Right renal cortex interstitium (tissue), 3 donors: ENCODE measurements at places on chromosomes 16 and 17. TPM values are rescaled to one million over a fixed set of nuclear protein-coding genes. Genes with fewer than 3 reads are reported as not detected.

- DNase-seq = peak; percentile 44
Measured at GRCh38 chr17:33262266-33263123, 30.6 kb downstream of the ASIC2 start.

DNA sequence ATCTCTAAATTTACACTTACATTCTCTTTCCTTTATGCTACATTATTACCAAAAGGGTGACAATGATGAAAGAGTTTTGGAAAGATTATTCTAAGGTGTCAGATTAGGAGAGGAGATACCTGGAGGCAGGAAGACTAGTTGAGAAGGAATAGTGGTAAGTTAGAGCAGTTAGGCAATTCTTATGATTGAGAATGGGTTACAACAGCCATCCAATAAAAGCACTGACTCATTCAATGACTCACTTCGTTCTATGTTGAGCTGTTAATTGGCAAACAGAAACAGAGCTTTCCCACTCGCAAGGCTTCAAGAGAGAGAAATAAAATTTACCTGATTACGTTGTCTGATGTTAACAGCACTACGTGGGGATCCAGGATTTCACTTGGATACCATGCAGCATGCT, 5.8 kb downstream of the NUP88 start:
- no peak for DNase-seq

KRT14 gene
- 0.28 TPM for polyA plus RNA-seq

GRCh38 chr17:10089196-10089804, 109.1 kb downstream of the GAS7 start:
- DNase-seq = no peak

- DNase-seq = no peak
Measured at GRCh38 chr16:1630450-1631213, 18.5 kb downstream of the CRAMP1 start.

DNA sequence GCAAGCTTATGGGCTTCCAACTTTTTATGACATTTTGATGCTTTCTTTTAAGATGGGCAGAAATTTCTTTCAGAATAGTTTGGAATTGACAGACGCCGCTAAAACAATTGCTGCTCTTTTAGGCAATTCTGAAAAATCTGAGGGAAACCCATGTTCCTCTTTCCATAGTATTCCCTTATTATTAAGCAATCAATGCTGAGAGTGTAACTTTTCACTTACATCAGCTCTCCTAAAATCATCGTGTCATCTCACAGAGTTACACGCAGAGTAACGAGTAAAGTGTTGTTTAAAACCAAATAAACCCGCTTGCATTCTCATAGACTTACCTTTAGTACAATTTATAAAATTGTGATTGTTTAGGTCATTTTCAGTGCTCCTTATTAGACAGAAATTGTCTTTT, 150.6 kb downstream of the MAF start:
- no peak for DNase-seq

DNA sequence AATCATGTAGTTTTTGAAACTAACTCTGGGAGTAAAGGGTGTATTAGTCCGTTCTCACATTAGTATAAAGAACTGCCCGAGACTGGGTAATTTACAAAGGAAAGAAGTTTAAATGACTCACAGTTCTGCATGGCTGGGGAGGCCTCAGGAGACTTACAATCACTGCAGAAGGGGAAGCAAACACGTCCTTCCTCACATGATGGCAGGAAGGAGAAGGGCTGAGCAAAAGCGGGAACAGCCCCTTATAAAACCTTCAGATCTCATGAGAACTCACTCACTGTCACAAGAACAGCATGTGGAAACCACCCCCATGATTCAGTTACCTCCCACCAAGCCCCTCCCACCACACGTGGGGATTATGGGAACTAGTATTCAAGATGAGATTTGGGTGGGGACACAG, 256.5 kb upstream of the TNRC6C start:
- no peak for DNase-seq

DNA sequence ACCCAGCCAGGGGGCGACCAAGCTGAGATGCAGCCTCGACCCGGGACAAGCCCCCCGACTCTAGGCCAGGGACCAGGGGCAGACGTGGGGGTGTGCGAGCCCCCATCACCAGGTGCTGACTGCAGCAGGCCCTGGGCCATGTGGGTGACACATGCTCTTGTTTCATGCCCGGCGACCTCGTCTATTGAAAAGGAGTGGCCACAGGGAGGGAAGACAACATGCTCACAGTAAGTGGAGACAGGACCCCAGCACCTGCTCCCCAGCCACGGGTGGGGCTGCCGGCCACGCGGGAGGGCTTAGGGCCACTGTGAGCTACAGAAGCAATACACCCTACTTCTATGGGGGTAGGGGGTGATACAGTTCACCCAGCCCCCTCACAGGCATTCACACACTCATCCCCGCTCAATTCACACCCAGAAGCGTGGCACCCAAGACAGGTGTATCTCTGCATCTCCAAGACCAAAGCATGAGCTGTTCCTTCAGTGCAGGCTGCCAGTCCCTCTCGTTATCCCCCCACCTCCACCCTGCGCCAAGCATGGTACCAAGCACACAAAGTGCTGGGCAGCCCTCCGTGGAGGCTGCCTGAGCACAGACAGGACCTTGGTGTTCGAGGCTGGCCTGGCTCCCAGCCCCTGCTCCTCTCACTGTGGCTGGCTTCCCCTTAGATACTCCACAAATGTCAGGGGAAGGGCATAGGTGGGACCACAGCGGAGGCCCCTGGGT, 13.6 kb downstream of the VASN start:
- DNase-seq = no peak

GRCh38 chr17:27984816-27985215, 57.7 kb upstream of the NLK start:
- DNase-seq = no peak

FNDC8 gene
- polyA plus RNA-seq = 0.10 TPM

- DNase-seq = no peak
Measured at GRCh38 chr16:8814095-8814806, 16.6 kb downstream of the PMM2 start.

TERB1 gene
- polyA plus RNA-seq = 0.16 TPM

DNA sequence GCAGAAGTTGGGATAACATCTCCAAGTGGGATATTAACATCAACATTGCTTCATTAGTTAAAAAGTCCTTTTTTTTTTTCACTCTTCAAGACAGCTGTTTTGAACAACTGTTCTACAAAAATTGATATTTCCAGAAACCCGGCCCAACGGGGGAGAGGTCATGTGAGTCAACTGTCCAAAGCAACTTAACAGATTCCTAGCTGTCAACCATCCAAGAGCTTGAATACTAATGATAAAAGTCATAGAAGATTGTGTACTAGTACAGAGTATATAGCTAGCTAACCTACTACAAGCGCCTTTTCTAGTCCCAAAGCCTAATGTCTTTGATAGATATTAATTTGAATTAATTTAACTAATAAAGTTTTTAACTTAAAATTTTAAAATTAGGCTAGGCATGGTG, 172.0 kb downstream of the CYB561 start:
- DNase-seq = no peak

DNA sequence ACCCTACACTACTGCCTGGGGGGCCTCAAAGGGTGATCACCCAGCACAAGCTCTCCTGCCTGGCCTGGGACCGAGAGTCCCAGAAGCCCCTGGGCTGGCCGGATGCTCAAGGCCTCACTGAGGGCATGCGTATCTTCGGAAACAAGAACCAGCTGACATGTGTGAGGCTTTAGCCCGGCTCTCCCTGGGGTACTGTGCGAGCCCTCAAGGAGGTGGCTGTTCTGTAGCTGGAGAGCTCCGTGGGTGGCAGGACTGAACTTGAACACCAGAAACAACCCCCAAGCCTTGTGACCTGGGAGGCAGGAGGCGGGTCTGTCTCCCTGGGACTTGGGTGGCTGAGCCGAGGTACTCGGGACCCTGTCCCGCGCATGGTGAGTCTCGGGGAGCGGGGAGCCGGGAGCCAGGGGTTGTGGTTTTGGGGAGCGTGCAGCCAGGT, 7.0 kb downstream of the DPEP1 start:
- DNase-seq = no peak

GRCh38 chr17:43216369-43216761, 4.7 kb downstream of the TMEM106A start:
- DNase-seq = no peak

DNA sequence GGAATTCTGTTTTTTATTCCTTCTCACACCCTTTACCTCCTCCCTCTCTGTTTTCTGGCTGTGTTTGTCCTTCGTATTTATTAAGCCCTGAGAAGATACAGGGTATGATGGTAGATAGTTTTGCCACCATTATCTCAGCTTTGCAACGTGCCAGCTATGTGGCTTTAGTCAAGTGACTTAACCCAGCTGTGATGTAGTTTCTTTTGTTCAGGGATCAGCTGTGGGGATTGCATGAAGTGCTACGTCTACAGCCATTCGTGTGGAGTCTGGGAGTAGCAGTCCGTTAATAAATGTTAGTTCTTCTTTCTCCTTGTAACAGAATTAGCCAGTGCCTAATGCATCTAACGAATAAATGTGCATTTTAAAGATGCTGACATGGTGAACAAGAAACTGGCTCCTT, 128.4 kb downstream of the HAPSTR1 start:
- DNase-seq = no peak

DNA sequence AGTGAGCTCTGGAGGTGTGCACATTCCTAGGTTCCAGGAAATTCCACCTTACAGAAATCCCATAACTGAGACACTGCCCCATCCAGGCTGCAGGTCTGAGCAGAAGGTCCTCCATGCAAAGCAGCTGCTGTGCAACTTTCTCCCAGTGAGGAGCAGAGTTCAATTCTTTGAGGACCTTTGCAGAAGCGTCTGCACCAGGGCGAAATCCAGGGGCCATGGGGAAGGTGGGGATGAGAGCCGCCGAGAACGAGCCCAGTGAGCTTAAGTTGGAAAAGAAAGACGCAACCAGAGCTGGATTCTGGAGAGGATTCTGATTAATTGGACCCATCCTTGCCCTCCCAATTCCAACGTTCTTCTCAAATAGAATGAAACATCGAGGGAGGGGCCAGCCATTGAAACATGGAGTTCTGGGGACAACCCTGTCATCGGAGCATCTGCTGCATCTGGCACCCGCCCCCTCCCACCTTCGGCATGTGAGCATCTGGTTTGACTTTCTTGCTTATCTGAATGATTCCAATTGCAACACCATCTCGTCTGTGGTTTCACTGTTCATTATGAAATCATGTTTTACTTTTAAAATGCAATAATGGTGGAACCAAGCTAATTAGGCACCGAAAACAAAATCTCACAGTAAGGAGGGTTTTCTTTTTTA, 190.6 kb upstream of the FOXF1 start:
- DNase-seq = no peak

KRTAP17-1 gene
- not detected for polyA plus RNA-seq

FOXL1 gene
- polyA plus RNA-seq = 17.7 TPM

TRPV3 gene
- polyA plus RNA-seq = 0.91 TPM

PLXDC1 gene
- polyA plus RNA-seq = 5.3 TPM

RAMP2 gene
- polyA plus RNA-seq = 96.7 TPM

G6PC1 gene
- 7.0 TPM for polyA plus RNA-seq

DNA sequence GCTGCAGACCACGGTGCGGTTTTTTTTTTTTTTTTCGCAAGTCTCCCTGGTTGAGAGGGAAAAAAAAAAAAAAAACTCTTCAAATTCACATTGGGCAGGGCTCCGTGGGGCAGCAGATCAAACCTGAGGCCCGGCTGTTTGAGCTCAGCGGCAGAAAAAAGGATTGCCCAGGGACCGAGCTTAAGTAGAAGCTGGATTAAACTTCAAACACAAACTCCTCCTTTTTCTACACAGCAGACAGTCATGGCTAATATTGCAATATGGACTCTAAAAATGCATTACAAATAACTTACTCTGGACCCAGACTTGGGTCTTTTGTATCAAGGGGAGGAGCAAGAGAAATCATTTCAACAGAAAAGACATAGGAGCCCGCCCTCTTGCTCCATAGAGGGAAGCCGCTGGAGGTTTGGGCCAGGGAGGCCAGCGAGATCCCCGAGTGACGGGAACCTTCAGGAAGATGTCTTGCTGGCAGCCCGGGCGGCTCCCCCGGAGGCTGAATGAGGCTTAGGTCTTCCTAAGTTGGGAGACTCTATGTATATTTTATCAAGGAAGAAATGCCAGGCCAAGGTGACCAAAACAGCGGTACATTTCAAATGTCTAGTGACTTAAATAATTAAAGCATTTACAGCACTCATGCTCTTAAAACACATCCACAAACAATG, 167.7 kb downstream of the ZNF423 start:
- DNase-seq = no peak

GRCh38 chr17:40462343-40463121, 19.3 kb downstream of the IGFBP4 start:
- no peak for DNase-seq

DNA sequence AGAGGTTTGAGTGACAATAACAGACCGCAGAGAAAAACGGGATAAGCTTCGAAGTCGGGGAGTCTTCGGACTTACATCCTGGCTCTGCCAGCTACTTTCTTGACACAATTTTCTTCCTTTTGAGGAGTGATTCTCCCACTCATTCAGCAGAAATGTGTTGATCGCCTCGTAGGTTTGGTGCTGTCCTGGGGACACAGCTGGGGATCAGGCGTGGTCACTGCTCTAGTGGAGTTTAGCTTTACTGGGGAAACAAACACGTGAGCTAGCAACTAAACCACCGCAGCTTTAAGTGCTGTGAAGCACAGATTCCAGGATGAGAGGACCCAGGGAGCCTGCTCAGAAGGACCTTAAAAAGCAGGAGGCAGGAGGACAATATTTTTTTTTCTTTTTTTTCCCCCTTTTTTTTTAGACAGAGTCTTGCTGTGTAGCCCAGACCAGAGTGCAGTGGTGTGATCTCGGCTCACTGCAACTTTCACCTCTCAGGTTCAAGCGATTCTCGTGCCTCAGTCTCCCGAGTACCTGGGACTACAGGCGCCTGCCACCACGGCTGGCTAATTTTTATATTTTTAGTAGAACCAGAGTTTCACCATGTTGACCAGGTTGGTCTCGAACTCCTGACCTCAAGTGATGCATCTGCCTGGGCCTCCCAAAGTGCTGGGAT, 858 bp downstream of the NUBP1 start:
- DNase-seq = no peak

DNA sequence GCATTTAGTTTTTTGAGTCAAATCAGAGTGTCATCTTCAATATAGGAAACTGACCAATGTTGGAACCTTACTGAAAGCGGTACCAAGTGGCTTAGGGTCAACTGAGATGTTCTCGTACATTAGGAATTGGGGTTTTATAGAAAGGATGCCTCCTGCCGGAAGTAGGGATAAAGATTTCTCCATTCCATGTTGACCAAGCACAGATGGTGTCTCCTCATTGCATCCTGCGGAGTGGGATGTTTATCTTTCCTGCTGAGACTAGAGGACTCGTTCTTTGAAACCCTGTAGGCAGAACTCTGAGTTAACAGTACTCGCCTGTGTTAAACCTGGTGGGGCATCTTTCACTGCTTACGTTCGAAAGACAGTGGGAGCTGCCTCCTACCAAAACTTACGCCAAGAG, 1.4 kb downstream of the SHISA6 start:
- no peak for DNase-seq

DNA sequence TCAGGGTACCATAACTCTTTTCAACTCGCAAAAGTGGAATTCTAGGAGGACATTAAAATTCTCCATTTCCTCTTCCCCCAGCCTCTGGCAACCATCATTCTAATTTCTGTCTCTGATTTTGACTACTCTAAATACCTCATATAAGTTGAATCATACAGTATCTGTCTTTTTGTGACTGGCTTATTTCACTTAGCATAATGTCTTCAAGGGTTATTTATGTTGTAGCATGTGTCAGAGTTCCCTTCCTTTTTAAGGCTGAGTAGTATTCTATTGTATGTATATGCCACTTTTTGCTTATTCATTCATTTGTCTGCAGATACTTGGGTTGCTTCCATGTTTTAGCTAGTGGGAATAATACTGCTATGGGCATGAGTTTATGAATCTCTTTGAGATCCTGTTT, 12.0 kb downstream of the RNF135 start:
- DNase-seq = no peak
